GM19239 (cell line): ENCODE measurements at places on chromosomes 3 and 15.

- DNase-seq, result no peak
Measured at GRCh38 chr3:52194485-52195290, 3.3 kb upstream of the ALAS1 start.

GRCh38 chr3:182405759-182406158 lies 387.5 kb upstream of the ATP11B start:
- no peak for DNase-seq

DNA sequence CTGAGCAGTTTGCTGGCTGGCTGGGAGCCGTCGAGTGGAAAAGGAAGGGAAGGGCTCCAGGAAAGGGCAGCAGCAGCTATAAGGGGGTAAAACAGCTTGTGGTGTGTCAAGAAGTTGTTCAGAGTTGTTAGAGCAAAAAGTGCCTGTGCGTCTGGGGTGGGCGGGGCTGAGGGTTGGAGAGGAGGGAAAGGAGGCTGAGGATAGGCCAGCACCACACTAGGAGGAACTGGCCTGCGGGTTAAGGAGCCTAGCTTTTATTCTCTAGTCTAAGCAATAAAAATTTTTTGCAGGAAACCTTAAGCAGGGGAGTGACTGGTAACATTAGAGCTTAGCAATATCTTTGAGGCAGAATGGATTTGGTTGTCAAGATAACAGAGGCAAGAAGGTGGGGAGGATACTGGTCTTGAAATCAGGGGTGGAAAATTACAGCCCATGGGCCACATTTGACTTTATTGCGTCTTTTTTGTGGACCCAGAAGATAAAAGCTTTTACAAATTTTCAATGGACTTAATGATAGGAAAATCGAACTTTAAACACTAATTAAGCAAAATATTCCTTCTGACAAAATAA lies 134.5 kb upstream of the AADACL2 start:
- no peak for DNase-seq

DNA sequence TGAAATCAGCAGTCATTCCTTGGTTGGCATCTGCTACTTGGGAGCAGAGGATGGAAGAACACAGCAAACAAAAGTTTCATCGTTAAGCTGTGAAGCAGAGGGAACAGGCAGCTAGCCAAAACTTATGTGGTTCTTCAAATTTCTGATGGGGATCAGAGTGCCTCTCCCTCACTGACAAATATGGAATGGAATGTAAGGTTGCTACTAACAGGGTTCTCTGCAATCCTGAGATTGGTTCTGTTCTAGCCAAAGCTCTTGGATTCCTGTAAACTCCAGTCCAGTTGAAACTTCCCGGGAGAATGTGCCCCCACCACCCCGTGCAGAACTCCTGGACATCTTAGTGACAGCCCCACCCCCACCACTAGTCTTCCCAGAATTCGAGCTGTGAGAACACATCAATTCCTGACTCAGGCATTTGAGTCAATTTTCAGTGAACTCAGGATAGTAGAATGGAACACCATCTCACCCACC lies 55.9 kb upstream of the PHLDB2 start:
- no peak for DNase-seq
